ENCODE measurements at places on chromosomes 4 and X.

- peak; percentile 15 for DNase-seq
Measured at GRCh38 chr4:23368081-23368697, 521.7 kb downstream of the PPARGC1A start.

GRCh38 chr4:60808726-60809485 lies 391.2 kb upstream of the ADGRL3 start:
- DNase-seq: no peak

- no peak for DNase-seq
Measured at GRCh38 chr4:3636646-3637320, 104.6 kb upstream of the LRPAP1 start.

GRCh38 chrX:7960246-7960645 lies 33.0 kb upstream of the PNPLA4 start:
- no peak for DNase-seq

GRCh38 chr4:26069218-26069617 lies 155.2 kb downstream of the SMIM20 start:
- DNase-seq: no peak

DNA sequence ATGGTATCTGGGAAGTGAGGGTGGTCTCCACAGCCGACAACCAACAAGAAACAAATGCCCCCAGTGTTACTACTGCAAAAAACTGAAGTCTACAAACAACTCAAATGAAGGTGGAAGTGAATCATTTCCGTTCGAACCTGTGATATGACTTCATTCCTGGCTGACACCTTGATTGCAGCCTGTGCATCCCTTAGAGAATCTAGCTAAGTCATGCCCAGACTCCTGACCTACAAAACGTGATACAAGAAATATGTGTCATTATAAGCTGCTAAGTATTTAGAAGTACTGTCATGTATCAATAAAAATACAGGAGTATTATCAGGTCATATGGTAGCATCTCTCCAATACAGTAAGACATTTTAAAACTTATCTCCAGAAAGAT lies 959.7 kb upstream of the LCORL start:
- no peak for DNase-seq

GRCh38 chrX:47420962-47421361 lies 50.6 kb downstream of the ZNF157 start:
- no peak for DNase-seq

Measured in DMS153 (cell line).